Progenitor cell of endocrine pancreas (in vitro differentiated cells): ENCODE measurements at places on chromosomes 1 and 21. TPM values are rescaled to one million over a fixed set of nuclear protein-coding genes. Genes with fewer than 3 reads are reported as not detected.
A peak's percentile ranks its signal among the peaks of the same experiment; 100 is the strongest.

NRIP1 gene
- total RNA-seq, result 66.0 and 69.4 TPM in 2 replicates

- no peak for DNase-seq
Observed at GRCh38 chr1:114195819-114196218, 42.1 kb upstream of the SYT6 start.

KCNJ10 gene
- 0.09 and 0.12 TPM in 2 replicates for total RNA-seq

- DNase-seq, result no peak
Observed at GRCh38 chr1:6095511-6096242, 50.0 kb downstream of the KCNAB2 start.

- no peak for DNase-seq
Observed at GRCh38 chr1:21524686-21525339, 15.6 kb downstream of the ALPL start.

- DNase-seq, result no peak
Observed at GRCh38 chr1:244414543-244414942, 37.2 kb downstream of the ADSS2 start.

- no peak for DNase-seq
Observed at GRCh38 chr1:206674745-206675175, 9.9 kb upstream of the MAPKAPK2 start.

DNA sequence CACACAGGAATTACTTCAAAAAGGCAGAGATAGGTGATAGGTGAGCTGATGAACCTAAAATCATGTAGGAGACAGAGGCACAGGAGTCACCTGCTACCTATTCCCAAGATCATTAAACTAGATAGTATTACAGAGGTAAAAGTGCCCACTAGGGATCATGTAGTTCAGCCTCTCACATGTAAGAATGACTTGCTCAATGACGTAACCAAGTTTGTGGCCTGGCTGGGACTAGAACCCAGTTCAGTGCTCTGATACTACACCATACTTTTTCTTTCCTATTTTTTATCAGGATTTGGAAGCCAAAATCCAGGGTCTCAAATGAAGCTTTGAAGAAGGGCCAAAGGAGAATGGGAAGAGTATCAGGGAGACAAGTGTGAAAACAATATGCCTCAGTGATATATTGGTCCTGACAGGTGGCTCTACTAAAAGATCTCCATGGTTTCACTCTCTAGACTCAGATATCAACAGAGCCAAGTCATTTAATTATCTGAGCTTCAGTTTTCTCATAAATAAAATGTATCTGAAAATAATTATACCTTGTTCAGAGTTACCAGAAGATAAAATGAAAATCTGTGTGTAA, 87.3 kb upstream of the SLFNL1 start:
- DNase-seq, result no peak

GRCh38 chr1:22738069-22738435, 27.4 kb downstream of the EPHB2 start:
- no peak for DNase-seq

- no peak for DNase-seq
Observed at GRCh38 chr1:151568626-151569088, 28.5 kb downstream of the TUFT1 start.

VPS45 gene
- 53.0 and 58.1 TPM in 2 replicates for total RNA-seq

CELA3B gene
- 0.58 TPM in 1 of 2 replicates, not detected in the other for total RNA-seq

- no peak for DNase-seq
Observed at GRCh38 chr1:64309431-64309831, 106.0 kb downstream of the UBE2U start.

TDRD5 gene
- total RNA-seq, result 0.12 and 0.18 TPM in 2 replicates

CASZ1 gene
- 23.6 and 28.5 TPM in 2 replicates for total RNA-seq

SYCP1 gene
- total RNA-seq, result not detected in 2 replicates

DNA sequence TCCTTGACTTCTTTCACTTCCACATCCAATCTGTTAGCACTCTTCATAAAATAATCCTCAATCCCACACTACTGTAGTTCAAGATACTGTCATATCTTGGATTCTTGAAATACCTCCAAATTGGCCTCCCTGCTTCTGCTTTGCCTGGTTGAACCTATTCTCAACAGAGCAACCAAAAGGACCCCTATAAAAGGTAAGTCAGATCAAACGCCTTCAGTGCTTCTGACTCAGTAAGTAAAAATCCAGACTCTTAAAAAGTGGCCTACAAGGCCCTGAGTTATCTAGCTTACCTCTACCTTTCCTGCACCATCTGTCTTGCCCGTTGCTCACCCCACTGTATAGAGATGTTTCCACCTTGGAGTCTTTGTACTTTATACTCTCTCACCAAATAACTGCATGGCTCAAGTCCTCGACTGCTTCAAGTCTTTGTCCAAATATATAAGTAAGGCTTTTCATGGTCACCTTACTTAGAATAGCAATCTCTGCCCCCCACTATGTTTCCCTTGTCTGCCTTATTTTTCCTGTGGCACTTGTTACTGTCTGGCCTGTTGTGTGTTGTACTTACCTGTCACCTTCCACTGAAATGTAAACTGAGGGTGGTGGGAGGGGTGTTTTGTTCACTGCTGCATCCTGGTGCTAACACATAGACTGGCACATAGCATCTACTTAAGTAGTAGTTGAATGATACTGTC, 5.1 kb upstream of the PIGV start:
- DNase-seq, result no peak

GRCh38 chr1:32047701-32048100, 25.0 kb upstream of the TMEM39B start:
- DNase-seq, result no peak

ZSWIM5 gene
- total RNA-seq, result 8.5 and 9.2 TPM in 2 replicates

DNAJC11 gene
- 64.1 and 65.8 TPM in 2 replicates for total RNA-seq

DNA sequence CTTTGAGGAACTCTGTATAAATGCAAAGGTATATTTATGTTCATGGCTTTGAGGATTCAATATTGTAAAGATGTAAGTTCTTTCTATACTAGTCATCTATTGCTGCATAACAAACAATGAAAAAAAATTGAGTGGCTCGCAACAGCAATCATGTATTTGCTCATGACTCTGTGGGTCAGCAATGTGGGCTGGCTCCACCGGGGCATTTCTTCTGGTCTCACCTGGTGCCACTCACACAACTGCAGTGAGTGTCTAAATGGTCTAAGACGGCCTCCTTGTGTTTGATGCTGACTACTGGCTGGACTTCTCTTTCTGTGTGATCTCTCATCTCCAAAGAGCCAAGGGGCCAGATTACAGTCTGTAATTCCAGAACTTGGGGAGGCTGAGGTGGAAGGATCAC, 45.1 kb upstream of the EXO1 start:
- no peak for DNase-seq

DNA sequence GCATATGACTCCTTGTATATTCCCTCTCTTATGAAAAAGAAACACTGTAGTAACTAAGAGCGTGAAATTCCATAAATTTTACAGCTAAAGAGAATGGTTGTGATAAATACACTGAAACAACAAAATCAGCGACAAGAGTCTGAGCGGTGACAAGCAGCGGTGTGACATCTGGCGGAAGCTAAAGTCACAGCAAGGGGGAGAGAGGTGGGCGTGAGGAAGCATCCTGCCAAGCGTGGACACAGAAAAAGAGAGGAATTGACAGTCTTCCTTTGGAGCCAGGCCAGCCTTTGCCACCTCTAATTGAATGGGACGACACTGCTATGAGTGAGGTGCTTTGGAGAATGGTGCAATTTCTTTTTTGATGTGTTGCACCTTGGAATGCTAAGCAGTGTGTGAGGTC, 25.9 kb downstream of the PSMB2 start:
- no peak for DNase-seq

HAPLN2 gene
- 0.38 and 0.93 TPM in 2 replicates for total RNA-seq

DNA sequence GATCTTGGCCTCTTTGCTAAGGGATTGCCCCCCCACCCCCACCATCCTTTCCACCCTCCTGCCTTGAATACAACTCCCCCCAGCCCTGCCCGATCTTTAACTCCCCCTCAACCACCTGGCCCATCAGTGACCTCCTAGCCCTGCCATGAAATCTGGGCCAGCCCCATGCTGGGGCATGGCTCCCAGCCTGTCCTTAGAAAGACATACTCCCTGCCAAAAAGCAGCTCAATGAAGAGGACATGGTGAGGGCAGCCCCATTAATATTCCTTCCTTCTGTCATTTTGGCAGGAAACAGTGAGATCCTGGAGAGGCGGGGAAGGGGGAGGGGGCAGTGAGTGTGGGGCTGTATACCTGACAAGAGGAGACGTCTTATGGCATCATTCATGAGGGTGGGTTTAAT, 66.8 kb upstream of the DISP3 start:
- no peak for DNase-seq

DCST2 gene
- 2.2 TPM in 2 replicates for total RNA-seq

DNA sequence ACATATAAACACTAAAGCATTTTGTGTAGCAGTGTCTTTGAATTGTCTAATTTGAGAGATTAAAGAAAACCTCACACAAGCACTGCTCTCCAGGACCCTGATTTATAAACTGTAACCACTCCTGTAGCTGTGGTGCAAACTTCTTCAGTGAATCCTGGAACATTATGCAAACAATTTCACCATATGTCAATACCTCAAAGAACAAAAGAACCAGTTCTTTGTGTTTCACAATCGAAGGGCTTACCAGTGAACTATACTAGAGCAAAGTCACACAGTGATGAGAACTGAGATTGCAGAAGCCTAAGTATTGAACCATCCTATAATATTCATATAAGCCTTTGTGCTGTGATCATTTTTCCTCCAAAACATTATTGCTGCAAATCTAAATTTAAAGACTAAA, 21.5 kb downstream of the DPH5 start:
- no peak for DNase-seq

DNA sequence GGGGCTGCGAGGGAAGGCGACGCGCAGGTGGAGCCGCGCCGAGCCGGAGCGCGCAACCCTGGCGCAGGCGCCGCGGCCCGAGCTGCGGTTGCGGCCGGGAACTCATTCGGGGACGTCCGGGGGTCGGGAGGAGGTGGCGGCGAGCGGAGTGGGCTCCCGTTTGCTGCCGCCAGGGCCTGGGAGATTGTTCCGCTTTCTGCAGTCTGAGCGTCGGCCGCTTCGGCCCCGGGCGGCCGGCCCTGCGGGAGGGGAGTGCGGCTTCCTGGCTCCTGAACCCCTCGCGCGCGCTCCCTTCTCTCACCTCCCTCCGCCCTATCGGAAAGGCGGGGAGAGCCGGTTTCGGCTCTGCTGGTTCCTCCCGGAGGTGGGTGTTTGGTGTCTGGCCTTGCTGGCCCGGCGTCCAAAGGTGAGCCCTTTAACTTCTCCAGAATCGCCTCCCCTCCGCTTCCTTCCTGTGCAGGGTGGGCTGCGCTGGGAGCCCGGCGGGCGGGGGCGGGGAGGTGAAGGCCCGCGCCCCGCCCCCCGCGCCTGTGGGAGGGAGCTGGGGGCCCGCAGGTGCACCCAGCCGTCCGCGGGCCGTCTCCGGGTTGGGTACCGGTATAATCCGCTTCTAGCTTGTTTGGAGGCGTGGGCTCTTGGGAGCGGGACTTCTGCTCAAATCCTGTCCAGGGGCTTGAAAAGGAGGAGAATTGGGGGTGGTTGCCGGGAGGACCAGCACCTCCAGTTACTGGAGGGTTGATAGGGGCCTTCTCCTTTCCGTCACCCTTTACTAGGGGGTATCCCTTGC, 683 bp downstream of the LRRC8D start:
- DNase-seq, result peak; percentile 59

GRCh38 chr1:37073152-37073853, 39.0 kb upstream of the GRIK3 start:
- no peak for DNase-seq

DNA sequence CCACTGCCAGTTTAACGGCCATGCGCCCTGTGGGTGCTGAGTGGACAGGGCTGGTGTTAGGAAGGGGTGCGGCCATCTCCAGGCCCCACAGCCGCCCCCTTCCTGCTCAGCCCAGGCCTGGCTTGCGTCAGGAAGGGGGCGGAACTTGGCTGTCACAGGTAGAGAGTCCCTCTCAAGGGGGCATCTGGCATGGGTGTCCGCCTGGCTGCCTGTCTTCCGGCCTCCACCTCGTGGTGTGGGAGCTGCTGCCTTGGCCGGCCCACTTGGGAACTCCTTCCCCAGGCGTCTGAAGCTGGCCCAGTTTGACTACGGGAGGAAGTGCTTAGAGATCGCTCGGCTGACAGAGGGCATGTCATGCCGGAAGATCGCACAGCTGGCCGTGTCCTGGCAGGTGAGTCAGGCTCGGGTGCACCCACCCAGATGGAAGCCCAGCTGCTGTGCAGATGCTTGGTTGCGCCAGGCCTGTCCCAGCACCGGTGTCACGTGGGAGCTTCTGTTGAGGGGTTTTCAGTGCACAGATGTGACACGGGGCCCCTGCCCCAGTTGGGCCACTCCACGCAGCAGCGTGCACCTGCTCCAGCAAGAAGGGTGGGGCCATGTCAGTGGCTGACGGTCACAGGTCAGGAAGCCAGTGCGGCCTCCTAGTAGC, 9.1 kb upstream of the ATAD3B start:
- DNase-seq, result no peak

KRTAP13-2 gene
- not detected in 2 replicates for total RNA-seq

DNA sequence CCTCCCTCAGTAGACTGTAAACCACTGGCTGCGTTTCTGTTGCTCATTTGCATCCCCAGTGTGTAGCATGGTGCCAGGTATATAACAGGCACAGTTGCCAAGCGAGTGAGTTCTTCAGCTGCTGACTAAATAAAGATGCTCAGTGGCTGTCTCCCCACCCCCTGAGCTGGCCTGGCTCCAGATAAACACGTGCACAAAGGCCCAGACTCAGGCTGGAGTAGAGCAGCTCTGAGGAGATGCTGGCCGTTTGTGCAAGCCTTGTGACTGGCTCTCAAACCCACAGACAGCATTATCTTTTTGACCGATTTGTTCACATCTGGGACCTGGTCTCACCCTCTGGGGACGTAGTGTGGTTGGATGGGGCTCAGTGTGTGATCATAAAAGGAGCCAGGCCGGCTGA, 7.1 kb downstream of the CHRNB2 start:
- no peak for DNase-seq

NHLH1 gene
- 0.78 and 0.96 TPM in 2 replicates for total RNA-seq

DNA sequence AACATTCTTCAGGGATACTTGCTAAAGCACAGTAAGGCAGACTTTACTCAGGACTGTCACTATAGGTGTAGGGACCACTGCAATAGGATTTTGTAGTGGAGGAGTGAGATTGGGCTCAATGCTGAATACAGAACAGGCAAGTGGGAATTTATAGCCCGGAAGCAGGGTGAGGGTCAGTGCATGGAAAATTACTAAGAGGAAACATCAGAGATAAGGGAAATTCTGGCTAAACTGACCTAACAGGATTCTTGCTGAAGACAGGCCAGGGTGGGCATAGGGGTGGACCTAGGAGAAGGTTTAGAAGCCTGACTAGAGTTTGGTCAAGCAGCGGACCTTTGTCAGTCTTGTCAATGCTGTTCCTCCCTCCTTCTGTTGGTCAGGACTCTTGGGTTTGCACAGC, 20.8 kb upstream of the ZNF362 start:
- no peak for DNase-seq
